ENCODE measurements at places on chromosomes 2 and 18.

- no peak for DNase-seq
Measured at GRCh38 chr2:44433895-44434294, 72.1 kb downstream of the CAMKMT start.

GRCh38 chr18:805008-805754 lies 6.9 kb downstream of the YES1 start:
- DNase-seq: no peak

- DNase-seq: no peak
Measured at GRCh38 chr2:451495-451894, 163.6 kb upstream of the ALKAL2 start.

DNA sequence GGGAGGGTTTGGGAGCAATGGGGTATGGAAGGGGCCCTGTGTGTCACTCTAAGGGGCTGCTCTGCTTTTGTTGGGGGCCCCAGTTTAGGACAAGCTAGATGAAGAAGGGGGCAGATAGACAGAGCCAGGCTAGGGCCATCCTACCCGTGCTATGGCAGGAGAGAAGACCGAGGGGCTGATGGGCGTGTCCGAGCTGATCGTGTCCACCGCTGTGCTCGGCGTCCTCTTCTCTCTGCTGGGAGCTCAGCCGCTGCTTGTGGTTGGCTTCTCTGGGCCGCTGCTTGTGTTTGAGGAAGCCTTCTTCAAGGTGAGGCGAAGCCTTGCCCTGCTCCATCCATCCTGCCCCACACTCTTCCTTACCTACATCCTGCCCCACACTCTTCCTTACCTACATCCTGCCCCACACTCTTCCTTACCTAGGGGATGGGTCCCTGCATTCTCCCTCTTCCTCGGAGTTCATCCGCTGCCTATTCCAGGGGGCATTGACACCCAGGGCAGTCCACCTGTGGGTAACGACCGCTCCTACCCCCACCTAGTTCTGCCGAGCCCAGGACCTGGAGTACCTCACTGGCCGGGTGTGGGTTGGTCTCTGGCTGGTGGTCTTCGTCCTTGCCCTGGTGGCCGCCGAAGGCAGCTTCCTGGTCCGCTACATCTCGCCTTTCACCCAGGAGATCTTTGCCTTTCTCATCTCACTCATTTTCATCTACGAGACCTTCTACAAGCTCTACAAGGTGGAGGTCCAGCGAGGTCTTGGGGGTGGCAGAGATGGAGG lies 8.9 kb downstream of the SLC4A3 start:
- no peak for DNase-seq

- DNase-seq: no peak
Measured at GRCh38 chr2:218981881-218982585, 3.0 kb downstream of the FEV start.

- DNase-seq: no peak
Measured at GRCh38 chr2:102737431-102737830, 24.4 kb upstream of the TMEM182 start.

- DNase-seq: no peak
Measured at GRCh38 chr2:47033102-47033880, 117.7 kb upstream of the MCFD2 start.
